Brain microvascular endothelial cell (primary cell): ENCODE measurements at places on chromosomes 7 and 10.

DNA sequence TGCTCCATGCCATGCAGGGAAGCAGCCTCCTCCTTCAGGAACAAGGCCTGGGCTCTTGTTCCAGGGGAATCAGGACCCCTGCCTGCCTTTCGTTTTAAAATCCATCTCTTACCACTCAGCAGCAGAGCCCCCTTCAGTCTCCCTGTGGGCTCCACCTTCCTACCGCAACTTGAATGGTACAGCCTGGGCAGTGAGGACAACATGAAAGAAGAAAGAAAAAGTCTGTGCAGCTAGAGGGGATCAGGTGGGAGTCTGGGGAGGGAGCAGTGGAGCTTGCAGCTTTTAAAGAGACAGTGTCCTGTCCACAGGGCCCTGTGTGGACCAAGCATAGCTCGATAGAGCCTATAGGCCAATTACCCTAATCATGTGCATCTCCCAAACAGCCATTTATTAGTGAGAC, 3.7 kb downstream of the PLXNA4 start:
- no peak for DNase-seq

- no peak for DNase-seq
These were observed 103.2 kb upstream of the GJD4 start for GRCh38 chr10:35501923-35502322.

DNA sequence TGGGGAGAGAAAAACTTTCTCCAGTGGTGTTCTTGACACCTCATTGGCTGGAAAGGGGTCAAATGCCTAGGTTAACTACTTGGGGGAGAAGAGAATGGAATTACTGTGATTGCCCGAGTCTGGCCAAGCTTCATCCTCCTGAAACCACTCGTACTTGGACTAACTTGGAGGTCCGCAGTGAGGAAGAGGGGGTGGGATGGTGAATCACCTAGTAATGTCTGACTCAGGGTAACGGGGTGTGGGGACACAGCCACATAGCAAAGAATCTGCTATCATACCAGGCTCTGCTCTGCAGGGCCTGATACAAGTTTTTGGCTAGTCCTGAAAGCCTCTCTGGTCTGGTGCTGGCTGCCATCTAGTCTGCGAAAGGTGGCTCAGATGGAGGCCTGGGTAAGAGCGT, 190.9 kb downstream of the RPS24 start:
- peak; percentile 25 for DNase-seq

- no peak for DNase-seq
These were observed 5.8 kb downstream of the CALHM3 start for GRCh38 chr10:103473261-103473671.

DNA sequence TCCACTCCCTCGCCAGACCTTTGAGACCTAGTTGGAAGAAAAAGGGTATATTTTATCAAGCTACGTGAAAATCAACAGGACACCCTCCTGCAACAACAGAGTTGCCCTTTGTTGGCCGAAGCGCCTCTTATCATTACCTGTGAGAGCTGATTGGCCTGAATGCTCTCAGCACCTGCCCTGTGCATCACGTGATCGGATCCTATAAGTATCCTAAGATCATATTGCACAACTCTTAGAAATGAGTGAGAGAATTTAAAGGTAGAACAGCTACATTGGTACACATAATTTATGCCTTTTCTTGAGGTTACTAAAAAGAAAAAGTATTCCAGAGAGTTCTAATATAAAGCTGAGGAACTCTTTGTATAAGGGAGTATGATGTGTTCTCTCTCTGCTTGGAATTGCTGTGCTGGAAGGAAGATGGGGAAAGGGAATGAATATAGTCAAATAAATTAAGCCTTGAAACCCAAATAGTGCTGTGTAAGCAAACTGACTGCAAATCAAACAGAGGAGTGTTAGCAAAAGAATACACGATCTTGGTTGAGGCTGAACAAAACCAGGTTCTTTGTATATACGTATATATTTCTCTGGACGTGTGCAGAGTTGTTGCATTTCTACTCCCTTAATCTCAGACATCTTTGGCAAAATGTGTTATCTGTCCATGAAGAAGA, 69.3 kb downstream of the LRRC4 start:
- DNase-seq, result no peak

DNA sequence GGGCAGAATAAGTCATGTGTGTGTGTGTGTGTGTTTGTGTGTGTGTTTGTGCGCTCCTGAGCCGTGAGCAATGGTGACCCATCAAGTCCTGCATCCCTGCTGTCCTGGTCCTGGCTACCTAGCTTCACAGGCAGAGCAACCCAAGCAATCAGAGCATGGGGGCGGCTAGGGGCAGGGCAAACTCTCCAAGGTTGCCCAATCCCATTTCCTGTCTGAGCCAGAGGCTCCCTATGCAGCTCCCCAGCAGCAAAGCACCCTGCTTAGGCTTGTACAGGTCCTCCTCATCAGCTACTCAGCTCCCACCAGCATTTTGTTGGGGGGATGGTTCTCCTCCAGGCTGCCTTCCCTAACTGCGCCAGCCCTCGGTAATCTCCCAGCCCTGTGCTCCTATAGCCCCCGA, 31.1 kb upstream of the CRHR2 start:
- DNase-seq, result no peak

DNA sequence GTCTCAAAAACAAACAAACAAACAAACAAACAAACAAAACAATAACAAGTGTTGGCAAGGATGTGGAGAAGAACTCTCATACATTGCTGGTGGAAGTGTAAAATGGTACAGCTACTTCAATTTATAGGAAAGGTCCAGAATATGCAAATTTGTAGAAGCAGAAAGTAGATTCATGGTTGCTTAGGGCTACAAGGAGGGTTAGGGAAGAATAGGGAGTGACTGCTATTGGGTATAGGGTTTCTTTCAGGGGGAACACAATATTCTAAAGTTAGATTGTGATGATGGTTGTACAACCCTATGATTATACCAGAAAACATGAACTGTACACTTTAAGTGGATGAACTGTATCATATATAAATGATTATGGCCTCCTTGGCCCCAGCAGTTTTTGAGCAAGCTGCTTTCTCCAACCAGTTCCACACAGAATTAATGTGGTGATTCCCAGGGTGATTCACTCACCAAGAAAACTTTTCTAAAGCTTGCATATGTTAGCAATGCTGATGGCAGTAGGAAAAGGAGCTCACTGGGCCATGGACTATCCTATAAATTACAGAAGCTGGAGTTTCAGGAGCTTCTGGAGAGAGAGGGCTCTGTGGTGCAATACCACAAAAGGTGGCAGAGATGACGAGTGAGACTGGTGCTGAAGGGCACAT, 52.8 kb upstream of the KCNIP2 start:
- DNase-seq, result no peak

- DNase-seq, result peak; percentile 75
These were observed 151.6 kb downstream of the KIAA1217 start for GRCh38 chr10:24360282-24361127.

GRCh38 chr7:157005456-157006204, 4.8 kb downstream of the MNX1 start:
- DNase-seq, result no peak

DNA sequence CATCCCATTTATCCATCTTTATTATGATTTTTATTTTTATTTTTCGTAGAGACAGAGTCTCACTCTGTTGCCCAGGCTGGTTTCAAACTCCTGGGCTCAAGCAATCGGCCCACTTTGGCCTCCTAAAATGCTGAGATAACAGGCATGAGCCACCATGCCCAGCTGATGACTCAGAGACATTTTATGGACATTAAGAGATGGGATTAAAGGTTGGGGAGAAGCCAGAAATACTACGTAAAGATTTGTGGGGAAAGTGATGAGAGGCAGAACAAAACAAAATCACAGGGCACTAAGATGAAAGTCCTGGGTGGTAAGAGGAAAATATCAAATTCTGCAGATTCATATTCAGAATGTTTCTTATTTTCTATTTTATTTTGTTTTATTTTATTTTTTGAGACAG, 7.6 kb downstream of the WNT8B start:
- no peak for DNase-seq

GRCh38 chr10:7580520-7580919, 86.2 kb downstream of the ITIH5 start:
- no peak for DNase-seq

DNA sequence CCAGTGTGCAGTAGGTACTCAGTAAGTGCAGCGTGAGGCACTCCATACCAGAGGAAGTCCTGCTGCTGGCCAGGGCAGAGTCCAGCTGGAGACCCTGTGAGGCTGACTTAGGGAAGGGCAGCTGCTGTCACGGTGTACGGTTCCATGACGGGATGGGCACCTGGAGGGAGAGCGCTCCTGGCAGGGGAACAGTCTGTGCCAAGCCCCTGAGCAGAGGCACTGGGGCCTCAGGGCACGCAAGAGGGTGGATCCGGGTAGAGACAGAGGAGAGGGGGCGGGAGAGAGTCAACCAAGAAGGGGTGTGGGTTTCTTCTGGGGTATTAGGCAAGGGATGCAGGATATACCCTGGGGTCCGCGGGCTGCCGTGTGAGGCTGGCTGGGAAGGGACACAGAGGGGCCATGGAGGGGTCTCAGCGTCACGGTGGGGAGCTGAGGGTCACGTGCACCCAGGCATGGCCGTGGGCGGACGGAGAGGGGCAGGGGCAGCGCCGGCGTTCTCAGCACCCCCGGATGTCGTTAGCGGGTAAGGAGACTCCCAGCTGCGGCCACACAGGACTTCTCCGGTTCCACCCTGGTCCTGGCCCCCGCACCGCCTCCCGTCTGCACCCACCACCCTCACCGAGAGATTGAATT, 70.5 kb downstream of the MICALL2 start:
- DNase-seq, result no peak

- no peak for DNase-seq
These were observed 442.4 kb downstream of the TYW1 start for GRCh38 chr7:67438913-67439505.

- no peak for DNase-seq
These were observed 35.1 kb downstream of the UMAD1 start for GRCh38 chr7:7675686-7676085.

DNA sequence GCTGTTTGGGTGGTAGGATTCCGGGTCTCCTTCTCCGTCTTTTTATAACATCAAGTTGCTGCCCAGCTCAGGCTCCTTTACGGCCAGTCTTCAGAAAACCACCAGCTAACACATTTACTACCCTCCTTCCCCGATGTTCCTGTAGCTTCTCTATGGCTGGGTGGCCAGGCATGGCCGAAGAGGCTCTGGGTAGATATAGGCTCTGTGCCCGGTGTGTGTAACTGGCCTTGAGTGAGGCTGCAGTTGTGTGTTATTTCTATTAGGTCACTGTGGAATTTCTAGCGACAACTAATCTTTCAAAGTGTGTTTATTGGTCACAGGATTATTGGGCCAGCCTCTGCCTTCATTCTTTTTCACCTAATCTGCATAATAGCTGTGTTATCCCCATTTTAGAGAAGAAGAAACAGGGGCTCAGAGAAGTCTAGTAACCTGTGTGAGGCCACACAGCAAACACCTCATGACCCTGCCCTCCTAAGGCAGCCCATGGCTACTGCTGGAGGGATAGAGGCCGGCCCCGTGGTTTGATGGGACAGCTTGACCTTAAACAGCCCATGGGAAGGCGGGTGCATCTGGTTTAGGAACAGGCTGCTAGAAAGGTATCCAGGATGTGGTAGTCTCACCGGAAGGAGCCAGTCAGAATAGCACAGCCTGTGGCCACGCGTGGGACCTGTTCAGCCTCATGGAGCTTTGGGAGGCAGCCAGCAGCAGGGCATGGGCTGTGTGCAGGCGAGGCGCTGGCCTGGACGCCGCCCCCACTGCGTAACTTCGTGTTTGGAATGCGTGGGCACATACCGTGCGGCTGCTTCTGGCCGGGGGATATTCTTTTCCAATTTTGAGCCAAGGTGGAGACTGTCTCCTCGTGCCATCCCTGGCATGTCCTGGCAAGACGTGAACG, 29.7 kb downstream of the HTRA1 start:
- no peak for DNase-seq

DNA sequence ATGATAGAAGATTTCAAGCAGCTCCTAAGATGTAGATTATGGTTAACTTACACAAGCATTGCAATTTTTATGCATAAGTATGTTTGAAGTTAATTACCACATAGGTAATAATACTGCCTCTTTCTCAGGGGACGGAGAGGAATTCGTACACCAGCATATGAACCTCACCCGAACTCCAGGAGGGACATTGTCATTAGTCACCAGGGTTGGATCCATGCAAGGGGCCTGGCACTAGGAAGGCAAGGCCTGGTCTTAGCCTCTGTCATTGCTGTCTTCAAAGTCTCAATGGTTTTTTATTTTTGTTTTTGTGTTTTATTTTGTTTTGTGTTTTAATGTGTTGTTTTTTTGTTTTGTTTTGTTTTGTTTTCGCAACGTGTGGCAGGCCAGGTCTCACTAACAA, 145.6 kb upstream of the PPP2R2D start:
- DNase-seq, result no peak

- no peak for DNase-seq
These were observed 140.2 kb upstream of the CTTNBP2 start for GRCh38 chr7:118013252-118014010.

DNA sequence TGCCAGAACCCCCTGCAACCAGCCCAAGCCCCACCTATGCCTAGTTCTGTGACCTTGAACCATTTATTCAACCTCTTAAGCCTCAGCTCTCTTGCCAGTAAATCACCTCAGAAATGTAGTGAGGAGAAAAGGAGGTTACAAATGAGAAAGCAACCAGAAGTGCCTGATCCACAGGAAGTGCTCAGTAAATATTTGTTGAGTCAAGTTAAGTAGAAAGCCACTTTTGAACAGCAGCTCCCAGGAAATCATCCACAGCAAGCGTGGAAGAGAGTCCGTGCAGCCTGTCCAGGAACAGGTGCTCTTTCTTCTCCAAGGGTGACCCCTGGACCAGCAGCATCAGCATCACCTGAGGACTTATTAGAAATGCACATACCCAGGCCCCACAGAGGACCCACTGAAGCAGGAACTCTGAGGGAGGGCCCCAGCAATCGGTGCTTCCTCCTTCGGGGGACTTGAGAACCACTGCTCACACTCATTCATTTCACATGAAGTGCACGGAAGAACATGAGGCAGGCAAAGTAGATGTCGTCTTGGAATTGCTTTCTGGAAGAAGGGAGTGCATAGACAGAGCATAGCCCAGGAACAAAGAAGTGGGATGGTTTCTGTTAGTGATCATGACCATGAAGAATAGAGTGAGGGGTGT, 6.3 kb upstream of the C10orf71 start:
- DNase-seq, result no peak

DNA sequence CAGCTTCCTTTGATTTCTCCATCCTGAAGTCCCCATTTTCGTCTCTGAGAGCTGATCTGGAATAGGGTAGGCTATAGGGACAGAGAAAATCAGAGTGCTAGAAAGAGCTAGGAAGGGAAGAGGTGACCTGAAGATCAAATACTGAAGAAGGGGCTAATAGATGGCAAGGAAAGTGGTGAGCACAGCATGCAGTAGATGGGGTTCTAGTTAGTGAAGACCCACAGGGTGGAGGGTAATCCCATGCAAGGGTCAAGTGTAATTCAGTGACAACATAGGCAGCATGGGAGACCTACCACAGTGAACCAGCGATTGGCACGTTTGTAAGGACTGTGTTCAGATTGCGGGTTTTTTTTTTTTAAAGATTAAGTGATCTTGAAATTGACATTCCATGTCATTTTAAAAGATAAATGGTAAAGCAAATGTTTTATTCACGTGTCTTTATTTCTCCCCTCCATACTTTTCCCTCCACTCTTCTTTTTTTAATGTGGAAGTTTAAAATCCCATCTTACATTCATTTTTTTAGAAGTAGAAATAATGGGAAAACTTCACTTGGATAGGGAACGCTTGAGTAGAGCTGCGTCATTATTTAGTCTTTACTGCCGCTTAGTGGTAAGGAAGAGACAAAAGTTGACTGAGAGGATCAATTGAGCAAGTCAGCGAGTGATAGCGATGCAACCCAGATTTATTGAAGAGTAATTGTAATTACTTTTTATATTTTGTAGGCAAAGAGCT, 21.0 kb upstream of the ABI1 start:
- DNase-seq, result peak; percentile 20

- DNase-seq, result no peak
These were observed 84.1 kb upstream of the DLX6 start for GRCh38 chr7:96921231-96921630.
